CD8-positive, alpha-beta memory T cell (primary cell): ENCODE measurements at places on chromosomes 7 and 10. TPM values are rescaled to one million over a fixed set of nuclear protein-coding genes. Genes with fewer than 3 reads are reported as not detected.

NOS3 gene
- total RNA-seq = 10.6 TPM

DNAJC12 gene
- total RNA-seq = 12.9 TPM

CALY gene
- 1.3 TPM for total RNA-seq

SRRM3 gene
- total RNA-seq = not detected

EBLN1 gene
- not detected for total RNA-seq

FEZF1 gene
- not detected for total RNA-seq

ZNF804B gene
- total RNA-seq = not detected

OR2A7 gene
- 1.7 TPM for total RNA-seq

HABP2 gene
- not detected for total RNA-seq

TAS2R4 gene
- total RNA-seq = 0.62 TPM

GRID2IP gene
- total RNA-seq = 0.51 TPM

CUTC gene
- 27.5 TPM for total RNA-seq

HYAL4 gene
- not detected for total RNA-seq

ADCYAP1R1 gene
- total RNA-seq = not detected

SLC18A2 gene
- total RNA-seq = not detected

LIPM gene
- not detected for total RNA-seq

CALD1 gene
- total RNA-seq = 3.1 TPM

PNLIPRP2 gene
- total RNA-seq = not detected

CCDC3 gene
- total RNA-seq = not detected

HECW1 gene
- not detected for total RNA-seq

GALNT17 gene
- total RNA-seq = not detected

SH2D4B gene
- total RNA-seq = 0.13 TPM

FKBP6 gene
- not detected for total RNA-seq

MORN4 gene
- 3.1 TPM for total RNA-seq

SPDYE3 gene
- total RNA-seq = not detected

CALML3 gene
- total RNA-seq = not detected

CCL26 gene
- total RNA-seq = not detected

LRRD1 gene
- not detected for total RNA-seq

TFR2 gene
- total RNA-seq = 17.7 TPM

SAMD9L gene
- 9.5 TPM for total RNA-seq

CFAP70 gene
- total RNA-seq = 1.2 TPM

CFAP43 gene
- total RNA-seq = not detected

TMEM106B gene
- total RNA-seq = 26.8 TPM

GIMAP1 gene
- 9.8 TPM for total RNA-seq

OPN4 gene
- total RNA-seq = not detected

NODAL gene
- total RNA-seq = not detected

FRMD4A gene
- 2.1 TPM for total RNA-seq

ACTR3C gene
- 6.6 TPM for total RNA-seq
